ENCODE measurements at places on chromosomes 5 and 9.
A peak's percentile ranks its signal among the peaks of the same experiment; 100 is the strongest.

DNA sequence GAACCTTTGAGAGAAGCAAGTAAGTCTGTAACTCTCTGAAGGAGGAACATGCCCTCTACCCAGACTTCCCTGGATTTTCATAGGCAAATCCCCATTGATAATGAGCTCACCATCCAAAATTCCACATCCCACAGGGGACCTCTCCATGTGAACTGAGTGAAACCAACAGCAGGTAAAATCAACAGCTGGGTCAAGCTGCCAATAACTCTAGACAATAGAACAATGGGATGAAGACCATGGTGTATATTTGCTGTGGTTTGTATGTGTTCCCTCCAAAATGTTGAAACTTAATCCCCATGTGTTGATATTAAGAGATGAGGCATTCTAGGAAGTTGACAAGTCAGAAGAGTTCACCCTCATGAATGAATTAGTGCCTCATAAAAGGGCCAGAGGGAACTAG lies 110.2 kb upstream of the MYO10 start:
- no peak for DNase-seq

DNA sequence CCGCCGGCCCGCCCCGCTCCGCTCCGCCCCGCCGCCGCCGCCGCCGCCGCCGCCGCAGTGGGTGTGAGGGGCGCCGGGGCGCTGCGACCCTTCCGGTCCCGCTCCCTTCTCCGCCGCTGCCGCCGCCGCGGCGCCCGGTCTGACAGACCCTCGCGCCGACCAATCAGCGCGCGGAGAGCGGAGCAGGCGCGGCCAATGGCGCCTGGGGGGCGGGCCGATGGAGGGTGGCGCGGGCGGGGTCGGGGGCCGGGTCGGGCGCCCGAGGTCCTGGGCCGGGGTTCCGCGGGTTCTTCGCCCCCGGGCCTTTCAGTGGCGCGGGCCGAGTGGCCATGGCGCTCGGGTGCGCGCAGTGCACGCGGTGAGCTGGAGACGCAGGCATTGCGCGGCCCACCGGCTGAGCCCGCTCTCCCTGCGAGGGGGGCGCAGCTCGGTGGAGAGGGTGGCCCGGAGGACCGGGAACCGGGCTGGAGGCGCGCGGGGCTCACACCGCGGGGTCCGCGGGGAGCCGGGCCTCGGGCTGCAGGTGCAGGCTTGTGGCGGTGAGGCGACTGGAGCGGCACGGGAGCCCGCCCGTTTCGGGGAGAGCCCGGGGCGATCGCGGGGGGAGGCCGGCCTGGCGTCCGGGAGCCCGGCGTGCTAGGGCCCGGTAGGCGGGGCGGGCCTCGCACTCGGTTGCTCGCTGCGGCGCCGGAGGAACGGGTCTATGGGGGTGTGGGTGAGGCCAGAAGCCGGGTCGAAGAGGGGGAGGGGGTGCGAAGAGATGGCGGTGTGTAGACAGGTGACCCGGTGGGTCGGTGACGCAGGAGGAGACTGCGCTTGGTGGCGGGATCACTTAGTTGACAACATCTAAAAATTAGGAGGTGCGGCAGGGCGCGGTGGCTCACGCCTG lies at the start of gene MAPK9:
Gene MAPK9, minus strand, starts transcription at position 141 of the 889 bp plus-strand sequence. CDS start 11,522 bp downstream, outside the sequence.
- peak; percentile 84 for DNase-seq

- no peak for DNase-seq
These were observed 44.0 kb downstream of the IRF1 start for GRCh38 chr5:132446621-132447020.

DNA sequence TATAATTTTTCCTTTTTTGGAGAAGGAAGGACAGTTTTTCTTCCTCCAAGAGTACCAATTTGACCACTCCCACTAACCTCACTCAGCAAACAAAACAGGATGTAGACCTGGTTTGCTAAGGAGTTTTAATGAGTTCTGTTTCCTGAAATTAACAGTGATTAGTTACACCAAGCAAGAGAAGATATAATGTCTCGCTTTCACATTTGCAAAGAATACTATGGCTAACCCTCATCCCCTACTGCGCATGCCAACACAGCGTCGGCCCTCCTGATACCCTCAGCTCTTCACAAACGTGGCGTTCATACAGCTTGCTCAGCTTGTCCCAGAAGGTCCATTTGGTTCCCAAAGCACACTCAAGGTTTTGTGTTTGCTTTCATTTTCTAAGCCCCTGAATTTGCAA lies 41.9 kb upstream of the IPPK start:
- no peak for DNase-seq

DNA sequence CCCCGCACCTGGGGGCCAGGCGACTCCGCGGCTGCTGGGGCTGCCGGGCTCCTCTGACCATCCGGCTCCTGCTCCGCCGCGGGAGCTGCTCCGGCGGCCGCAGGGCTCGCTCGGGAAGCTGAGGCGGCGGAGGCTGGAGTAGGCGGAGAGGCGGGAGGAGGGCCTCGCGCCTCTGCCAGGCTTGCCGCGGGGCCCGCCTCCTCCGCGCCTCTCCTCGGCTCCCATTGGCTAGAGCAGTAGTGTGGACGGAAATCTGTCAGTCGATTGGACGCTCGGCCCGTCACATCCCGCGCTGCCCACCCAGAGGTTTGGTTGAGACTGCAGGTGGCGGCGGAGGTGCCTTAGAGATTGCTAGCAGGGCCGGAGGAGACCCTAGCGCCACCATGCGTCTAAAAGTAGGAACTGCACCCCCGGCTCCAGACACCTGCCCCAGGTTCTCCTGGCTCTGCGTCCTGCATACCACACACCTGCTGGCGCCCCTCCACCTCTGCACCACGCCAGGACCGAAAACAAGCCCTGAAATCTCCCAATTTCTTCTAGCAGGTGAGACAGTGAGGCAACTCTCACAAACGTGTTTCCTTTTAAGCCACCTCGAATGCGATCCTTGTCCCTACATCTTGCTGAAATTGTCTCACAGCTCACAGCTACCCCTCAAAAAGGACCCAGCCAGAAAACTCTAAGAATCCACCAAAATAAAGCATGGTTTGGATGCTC lies at the start of gene SCAI:
Gene SCAI, minus strand, starts transcription at position 152 of the 714 bp plus-strand sequence. Its CDS starts 91 bp downstream, at position 61.
- peak; percentile 98 for DNase-seq

DNA sequence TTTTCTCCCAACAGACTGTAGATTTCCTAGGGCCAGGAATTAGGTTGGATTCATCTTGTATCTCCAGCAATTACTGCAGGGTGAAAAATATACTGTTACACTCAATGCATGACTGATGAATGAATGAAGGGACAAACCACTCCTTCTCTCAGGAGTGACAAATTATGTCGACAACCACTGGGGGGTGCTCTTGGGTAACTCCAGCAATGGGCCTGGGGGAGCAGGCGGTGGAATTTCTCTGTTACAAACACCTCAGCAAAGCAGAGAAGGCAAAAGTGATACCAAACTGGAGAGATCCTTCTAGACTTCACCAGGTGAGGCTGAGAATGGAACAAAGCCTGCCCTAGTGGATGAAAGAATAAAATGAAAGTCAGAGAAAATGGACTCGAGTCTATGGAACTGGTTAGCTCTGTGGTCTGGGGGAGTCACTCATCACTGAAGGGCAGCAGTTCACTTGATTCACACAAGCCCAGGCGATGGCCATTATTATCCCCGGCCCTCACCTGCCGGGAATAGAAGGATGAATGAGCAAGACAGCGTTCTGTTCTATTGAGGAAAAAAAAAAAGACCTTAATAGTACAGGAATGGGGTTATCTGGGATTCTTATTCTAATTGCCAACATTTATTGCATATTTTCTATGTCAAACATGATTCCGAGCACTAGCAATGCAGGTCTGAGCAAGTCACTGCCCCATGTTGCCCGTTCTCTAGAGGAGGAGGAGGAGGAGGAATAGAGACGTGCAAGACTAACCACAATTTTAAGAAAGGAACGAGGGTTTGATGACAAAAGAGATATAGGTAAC lies 341.1 kb downstream of the ASTN2 start:
- DNase-seq: no peak

DNA sequence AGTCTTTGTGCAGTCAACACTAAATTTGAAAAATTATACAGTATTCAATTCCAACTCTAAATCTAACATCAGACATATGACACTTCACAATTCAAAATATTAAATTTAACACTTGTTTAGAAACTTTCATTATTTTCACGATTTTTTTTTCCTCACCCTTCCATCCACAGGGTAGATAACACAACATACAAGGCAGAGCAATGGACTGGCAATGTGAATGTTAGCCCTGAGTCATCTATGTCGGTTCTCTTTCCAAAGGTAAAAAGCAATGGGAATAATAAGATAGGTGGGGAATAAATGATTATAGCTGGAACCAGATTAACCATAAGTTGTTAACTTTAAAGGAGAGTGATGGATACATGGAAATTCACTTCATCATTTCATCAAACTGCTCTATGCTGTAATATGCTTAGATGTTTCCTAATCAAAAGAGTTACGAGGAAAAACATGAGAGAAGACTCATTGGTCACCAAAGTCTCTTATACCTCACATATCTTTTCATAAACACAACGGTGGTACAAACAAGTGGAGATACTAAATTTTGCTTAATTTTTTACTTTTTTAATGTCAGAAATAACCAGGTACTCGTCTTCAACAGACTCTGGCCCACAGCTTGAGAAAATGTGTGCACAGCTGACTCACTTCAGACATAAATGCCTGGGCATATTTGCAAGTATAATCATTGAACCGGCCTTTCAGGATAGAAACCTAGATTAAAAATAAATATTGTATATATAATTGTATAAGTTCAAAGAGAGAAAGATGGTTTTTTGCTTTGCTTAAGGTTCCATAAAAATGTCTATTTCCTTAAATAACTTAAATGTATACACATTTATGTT lies 23.0 kb downstream of the RFX3 start:
- no peak for DNase-seq

GRCh38 chr5:9173281-9174048 lies 372.4 kb downstream of the SEMA5A start:
- no peak for DNase-seq

Data from left forelimb (tissue), 1 donor.